Caco-2 (cell line): ENCODE measurements at places on chromosomes 5 and 9. TPM values are rescaled to one million over a fixed set of nuclear protein-coding genes. Genes with fewer than 3 reads are reported as not detected.

FOXD4L6 gene
- total RNA-seq: not detected in 2 replicates

MRPS30 gene
- total RNA-seq: 62.2 and 65.3 TPM in 2 replicates

SH2D3C gene
- 0.34 TPM in 1 of 2 replicates, not detected in the other for total RNA-seq

GPRIN1 gene
- total RNA-seq: 3.9 and 5.2 TPM in 2 replicates

MRRF gene
- 61.7 and 64.6 TPM in 2 replicates for total RNA-seq

PCDHB15 gene
- 0.21 TPM in 1 of 2 replicates, not detected in the other for total RNA-seq

NXNL2 gene
- 0.52 and 0.60 TPM in 2 replicates for total RNA-seq

PCDHGA5 gene
- 0.57 and 0.72 TPM in 2 replicates for total RNA-seq

ICE1 gene
- total RNA-seq: 30.6 and 33.9 TPM in 2 replicates

DOCK2 gene
- 0.09 TPM in 1 of 2 replicates, not detected in the other for total RNA-seq

NR6A1 gene
- 30.6 and 33.6 TPM in 2 replicates for total RNA-seq

RLN2 gene
- total RNA-seq: 1.9 and 3.4 TPM in 2 replicates

SV2C gene
- not detected in 2 replicates for total RNA-seq

PLAC8L1 gene
- total RNA-seq: 1.0 TPM in 1 of 2 replicates, not detected in the other

IFNK gene
- not detected in 2 replicates for total RNA-seq

PGM5 gene
- 4.2 and 6.5 TPM in 2 replicates for total RNA-seq

CNTFR gene
- total RNA-seq: 0.26 and 0.39 TPM in 2 replicates

APBA1 gene
- total RNA-seq: 0.32 and 0.34 TPM in 2 replicates

EIF4E1B gene
- total RNA-seq: not detected in 2 replicates

CARTPT gene
- total RNA-seq: not detected in 2 replicates

ZNF462 gene
- 34.5 and 36.8 TPM in 2 replicates for total RNA-seq

SPINK13 gene
- total RNA-seq: not detected in 2 replicates

TRIM32 gene
- total RNA-seq: 20.3 and 22.3 TPM in 2 replicates

ZFP2 gene
- total RNA-seq: 0.29 and 0.35 TPM in 2 replicates

RETREG1 gene
- 14.1 and 15.1 TPM in 2 replicates for total RNA-seq

LHFPL2 gene
- total RNA-seq: 44.0 and 49.7 TPM in 2 replicates
